NCI-H526 (cell line): ENCODE measurements at places on chromosomes 1 and 21.

GRCh38 chr1:243792401-243792800, 57.6 kb downstream of the AKT3 start:
- DNase-seq = no peak

DNA sequence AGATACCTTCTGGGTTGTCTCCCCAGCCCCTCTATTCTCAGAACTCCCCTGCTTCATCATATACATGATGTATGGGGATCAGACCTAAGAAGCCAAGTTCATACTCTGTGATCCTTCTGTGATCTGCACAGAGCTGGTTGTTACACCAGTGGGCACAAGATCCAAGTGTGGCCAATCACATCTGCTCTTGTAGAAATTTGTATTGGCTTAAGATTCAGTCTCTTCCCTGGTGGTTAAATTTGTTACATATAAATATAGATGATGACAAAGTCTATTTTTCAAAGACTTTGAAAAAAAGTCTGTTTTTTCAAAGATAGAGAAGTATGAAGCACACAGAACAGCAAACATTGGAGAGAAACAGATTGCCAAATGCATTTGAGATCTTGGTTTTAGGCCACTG, 135.8 kb upstream of the FGGY start:
- no peak for DNase-seq

GRCh38 chr1:10793129-10793651, 3.3 kb downstream of the CASZ1 start:
- no peak for DNase-seq

GRCh38 chr21:36021251-36021837, 39.0 kb downstream of the SETD4 start:
- DNase-seq = no peak

DNA sequence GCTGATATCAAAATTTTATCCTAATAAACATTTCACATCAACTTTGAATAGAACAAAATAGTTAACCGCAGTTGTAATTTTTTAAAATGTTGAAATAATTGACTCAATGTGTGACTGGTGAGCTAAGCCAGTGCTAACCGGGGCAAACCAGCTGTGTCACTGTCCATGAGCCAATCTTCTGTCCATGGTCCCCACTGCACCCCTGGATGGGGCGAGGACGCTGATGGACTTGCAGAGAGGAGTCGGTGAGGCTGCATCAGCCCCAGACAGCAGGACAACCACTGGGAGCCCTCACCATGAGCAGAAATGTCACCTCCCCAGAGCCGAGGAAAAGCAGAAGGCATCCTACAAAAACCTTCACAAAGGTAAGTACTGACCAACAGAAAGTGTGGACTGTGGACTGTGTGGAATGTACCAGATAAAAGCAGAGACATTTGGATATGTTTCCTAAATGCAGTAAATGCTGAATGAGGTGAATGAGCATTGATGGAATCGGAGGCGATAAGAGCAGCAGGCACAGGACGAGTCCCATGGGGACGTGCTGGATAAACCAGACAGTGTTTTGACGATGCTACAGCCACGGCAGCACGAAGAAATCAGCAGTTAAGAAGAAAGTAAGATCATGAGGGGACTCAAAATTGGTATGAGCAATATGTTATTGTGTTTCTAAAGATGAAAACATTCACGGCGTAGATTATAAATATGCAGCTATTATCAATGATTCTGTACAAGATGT, 115.0 kb upstream of the BACE2 start:
- no peak for DNase-seq

GRCh38 chr1:163670989-163671757, 349.4 kb downstream of the NUF2 start:
- DNase-seq = no peak

DNA sequence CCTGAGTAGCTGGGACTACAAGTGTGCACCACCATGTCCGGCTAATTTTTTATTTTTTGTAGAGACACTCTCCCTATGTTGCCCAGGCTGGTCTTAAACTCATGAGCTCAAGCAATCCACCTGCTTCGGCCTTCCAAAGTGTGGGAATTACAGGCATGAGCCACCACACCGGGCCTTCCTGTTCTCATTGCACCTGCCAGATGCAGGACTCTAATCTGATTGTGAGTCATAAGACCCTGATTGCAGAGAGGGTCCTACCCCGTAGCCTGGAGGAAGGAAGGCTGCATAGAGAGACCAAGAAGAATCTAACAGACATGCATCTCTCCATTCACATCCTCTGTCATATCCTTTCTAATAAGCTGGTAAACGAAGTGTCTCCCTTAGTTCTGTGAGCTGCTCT, 19.5 kb upstream of the CGN start:
- no peak for DNase-seq
